ENCODE measurements at places on chromosomes 16 and 17.

GRCh38 chr16:28863929-28864793 lies 518 bp downstream of the SH2B1 start:
- no peaks in the 10 kb centered on the region for H3K27me3 ChIP-seq
- H3K27ac ChIP-seq = 0 out of 2 replicates have a peak overlapping the region, but pooled peaks have one; percentile 78
- DNase-seq = peak; percentile 30
- H3K4me1 ChIP-seq = peaks cover 20% of the 10 kb centered on the region
- peak overlapping the region; percentile 97 for H3K4me3 ChIP-seq
- no peaks in the 10 kb centered on the region for H3K36me3 ChIP-seq

GRCh38 chr17:14295676-14296075 lies 5.2 kb upstream of the HS3ST3B1 start:
- H3K4me3 ChIP-seq = no peak overlapping the region
- peaks cover 24% of the 10 kb centered on the region for H3K4me1 ChIP-seq

DNA sequence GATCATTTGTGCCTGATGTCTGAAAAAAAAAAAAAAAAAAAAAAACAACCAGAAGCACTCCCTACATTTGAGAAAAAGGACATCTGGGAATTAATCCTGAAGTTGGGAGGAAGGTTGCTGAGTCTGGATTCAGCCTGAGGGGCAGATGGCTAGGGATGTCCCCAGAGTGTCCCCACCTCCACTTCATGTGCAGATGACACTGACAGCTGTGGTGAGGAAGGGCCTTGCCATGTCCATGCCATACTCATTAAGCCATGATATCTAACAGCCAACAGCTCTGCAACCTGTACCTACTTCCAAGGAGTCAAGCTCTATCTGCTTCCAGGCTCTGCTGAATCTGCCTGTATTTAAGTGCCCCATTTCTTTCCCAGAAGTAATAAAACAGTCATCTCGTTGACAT lies 356.0 kb downstream of the CA10 start:
- no peak overlapping the region for H3K4me3 ChIP-seq
- no peaks in the 10 kb centered on the region for H3K36me3 ChIP-seq

DNA sequence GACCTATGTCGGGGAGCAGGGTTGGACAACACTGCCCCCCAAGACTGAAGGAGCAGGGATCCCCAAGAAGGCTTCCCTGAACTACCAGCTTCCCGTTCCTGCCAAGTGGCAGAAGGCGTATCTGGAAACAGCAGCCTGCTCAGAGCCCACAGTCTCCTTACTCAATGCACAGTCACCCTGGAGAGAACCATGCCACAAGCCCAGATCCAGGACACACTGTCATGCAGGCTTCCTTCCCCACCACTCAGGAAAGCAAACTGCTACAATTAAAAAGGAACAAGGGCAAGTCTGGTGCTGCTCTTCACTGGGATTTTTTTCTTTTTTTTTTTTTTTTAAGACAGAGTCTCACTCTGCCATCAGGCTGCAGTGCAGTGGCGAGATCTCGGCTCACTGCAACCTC lies 8.2 kb downstream of the WDR45B start:
- peaks cover 7% of the 10 kb centered on the region for H3K36me3 ChIP-seq
- no peak overlapping the region for H3K27ac ChIP-seq
- H3K27me3 ChIP-seq = no peaks in the 10 kb centered on the region
- H3K4me3 ChIP-seq = no peak overlapping the region

DNA sequence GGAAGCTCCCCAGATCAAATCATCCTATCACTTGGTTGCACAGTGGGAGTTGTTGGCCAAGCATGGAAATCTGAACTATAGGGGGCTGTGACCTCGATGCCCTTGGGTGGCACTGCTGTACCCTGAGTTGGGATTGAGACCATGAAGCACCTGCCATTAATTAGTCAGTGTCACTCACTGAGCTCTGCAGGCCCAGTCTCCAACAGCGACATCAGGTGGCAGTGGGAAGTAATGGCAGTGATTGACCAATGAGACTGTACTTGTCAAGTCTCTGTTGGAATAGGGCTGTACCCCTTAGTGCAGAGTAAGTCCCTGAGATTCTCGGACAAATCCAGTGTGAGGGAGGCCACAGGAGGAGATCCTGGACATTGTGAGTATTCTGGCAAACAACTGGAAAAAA lies 118.0 kb upstream of the RPL38 start:
- H3K4me1 ChIP-seq = no peaks in the 10 kb centered on the region
- H3K36me3 ChIP-seq = no peaks in the 10 kb centered on the region
- H3K4me3 ChIP-seq = no peak overlapping the region
- no peak overlapping the region for H3K27ac ChIP-seq
- H3K27me3 ChIP-seq = no peaks in the 10 kb centered on the region

DNA sequence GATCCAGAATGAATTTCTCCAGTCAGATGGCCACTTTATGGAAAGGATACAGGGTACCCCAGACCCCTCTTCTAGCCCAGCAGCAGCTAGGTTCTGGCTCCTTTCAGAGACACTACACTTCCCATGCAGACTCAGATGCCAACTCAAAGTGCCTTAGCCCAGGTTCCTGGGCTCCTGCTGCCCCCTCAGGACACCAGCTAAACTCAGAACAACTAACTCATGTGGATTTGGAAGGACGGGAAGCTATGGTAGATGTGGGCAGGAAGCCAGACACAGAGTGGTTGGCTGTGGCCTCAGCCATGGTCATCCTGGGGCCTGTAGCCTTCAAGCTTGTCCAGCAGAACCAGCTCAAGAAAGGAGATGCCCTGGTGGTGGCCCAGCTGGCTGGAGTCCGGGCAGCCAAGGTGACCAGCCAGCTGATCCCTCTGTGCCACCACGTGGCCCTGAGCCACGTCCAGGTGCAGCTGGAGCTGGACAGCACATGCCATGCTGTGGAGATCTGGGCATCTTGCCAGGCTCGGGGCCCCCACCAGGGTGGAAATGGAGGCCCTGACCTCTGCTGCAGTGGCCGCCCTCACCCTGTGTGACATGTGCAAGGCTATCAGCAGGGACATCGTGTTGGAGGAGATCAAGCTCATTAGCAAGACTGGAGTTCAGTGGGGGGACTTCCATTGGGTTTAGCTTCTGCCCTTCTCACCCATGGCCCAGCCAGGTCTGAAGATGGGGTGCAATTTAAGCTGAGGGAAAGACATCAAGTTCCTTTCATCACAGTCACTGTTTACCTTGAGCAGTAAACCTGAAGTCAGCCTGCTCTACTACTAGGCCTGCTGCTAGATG lies 111.8 kb downstream of the N4BP1 start:
- H3K27ac ChIP-seq = no peak overlapping the region
- H3K4me1 ChIP-seq = no peaks in the 10 kb centered on the region
- no peaks in the 10 kb centered on the region for H3K27me3 ChIP-seq
- no peaks in the 10 kb centered on the region for H3K36me3 ChIP-seq
- H3K4me3 ChIP-seq = no peak overlapping the region

- H3K27ac ChIP-seq = no peak overlapping the region
- peaks cover 7% of the 10 kb centered on the region for H3K4me1 ChIP-seq
- H3K27me3 ChIP-seq = no peaks in the 10 kb centered on the region
- H3K36me3 ChIP-seq = peaks cover 5% of the 10 kb centered on the region
- peak overlapping the region; percentile 71 for H3K4me3 ChIP-seq
These were observed 615 bp downstream of the PHKG2 start for GRCh38 chr16:30748634-30749445.

DNA sequence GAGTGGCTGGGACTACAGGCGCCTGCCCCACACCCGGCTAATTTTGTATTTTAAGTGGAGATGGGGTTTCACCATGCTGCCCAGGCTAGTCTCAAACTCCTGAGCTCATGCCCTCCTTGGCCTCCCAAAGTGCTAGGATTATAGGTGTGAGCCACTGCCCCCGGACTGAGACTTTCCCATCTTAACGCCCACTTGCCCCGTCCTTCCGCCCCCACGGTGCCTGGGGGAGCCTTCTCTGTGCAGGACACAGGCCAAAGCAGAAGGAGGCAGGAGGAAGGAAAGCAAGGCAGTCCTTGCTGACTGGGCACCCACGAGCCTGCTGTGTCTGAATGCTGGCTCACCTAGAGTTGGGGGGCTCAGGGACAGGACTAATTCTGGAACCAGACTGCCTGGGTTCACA lies 17.6 kb upstream of the GNG13 start:
- H3K4me1 ChIP-seq = no peaks in the 10 kb centered on the region
- DNase-seq = no peak
- no peaks in the 10 kb centered on the region for H3K27me3 ChIP-seq
- H3K36me3 ChIP-seq = no peaks in the 10 kb centered on the region
- no peak overlapping the region for H3K4me3 ChIP-seq

DNA sequence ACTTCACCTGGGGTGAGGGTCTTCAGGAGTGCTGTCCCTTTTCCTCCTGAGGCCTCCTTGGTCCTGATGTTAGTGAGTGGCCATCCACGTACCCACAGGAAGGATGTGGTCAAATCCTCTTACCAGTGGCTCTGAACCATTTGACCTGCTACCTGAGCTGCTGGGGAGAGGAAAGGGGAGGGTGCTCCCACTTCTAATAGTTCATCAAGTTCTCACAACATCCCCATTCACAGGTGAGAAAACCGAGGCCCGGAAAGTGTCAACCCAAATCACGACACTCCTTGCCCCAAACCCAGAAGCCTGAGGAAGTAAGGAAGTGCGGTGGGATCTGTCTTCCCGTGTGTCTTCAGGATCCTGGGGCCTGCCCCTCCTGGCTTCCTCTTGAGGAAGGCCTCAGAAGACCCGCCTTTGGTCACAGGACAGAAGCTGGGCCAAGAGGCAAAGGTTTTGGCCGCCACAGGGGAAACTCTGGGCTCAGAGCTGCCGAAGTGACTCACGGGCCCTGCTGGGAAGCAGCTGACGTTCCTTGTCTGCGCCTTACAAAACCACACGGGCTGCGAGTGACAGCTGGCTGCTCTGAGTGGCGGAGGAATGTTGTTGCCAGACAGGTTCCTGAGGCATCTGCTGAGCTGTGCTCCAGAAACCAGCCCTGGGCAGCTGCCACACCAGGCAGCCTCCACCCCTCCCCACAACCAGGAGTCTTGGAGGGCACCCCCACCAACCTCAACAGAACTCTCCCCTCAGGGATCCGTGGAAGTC lies 13.9 kb upstream of the KIFC3 start:
- H3K4me1 ChIP-seq = peaks cover 9% of the 10 kb centered on the region
- no peak overlapping the region for H3K4me3 ChIP-seq
- no peaks in the 10 kb centered on the region for H3K36me3 ChIP-seq
- H3K27me3 ChIP-seq = no peaks in the 10 kb centered on the region

DNA sequence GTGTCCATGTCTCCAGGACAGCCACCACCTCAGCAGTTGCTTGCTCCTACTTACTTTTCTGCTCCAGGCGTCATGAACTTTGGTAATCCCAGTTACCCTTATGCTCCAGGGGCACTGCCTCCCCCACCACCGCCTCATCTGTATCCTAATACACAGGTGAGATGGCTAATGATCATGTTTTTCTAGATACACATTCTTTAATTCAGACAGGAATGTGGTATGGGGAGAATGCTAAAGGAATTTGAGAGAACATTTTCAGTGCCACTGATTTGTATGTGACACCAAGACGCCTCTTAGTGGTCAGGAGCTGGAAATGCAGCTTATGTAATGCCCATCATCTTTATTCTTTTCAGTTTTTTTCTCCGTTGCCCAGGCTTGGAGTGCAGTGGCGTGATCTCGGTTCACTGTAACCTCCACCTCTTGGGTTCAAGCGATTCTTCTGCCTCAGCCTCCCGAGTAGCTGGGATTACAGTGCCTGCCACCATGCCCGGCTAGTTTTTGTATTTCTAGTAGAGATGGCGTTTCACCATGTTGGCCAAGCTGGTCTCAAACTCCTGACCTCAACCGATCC lies 8.9 kb upstream of the RAPGEFL1 start:
- H3K4me3 ChIP-seq = no peak overlapping the region
- H3K36me3 ChIP-seq = peaks cover 44% of the 10 kb centered on the region
- no peaks in the 10 kb centered on the region for H3K27me3 ChIP-seq
- H3K4me1 ChIP-seq = no peaks in the 10 kb centered on the region
- peak; percentile 92 for DNase-seq

DNA sequence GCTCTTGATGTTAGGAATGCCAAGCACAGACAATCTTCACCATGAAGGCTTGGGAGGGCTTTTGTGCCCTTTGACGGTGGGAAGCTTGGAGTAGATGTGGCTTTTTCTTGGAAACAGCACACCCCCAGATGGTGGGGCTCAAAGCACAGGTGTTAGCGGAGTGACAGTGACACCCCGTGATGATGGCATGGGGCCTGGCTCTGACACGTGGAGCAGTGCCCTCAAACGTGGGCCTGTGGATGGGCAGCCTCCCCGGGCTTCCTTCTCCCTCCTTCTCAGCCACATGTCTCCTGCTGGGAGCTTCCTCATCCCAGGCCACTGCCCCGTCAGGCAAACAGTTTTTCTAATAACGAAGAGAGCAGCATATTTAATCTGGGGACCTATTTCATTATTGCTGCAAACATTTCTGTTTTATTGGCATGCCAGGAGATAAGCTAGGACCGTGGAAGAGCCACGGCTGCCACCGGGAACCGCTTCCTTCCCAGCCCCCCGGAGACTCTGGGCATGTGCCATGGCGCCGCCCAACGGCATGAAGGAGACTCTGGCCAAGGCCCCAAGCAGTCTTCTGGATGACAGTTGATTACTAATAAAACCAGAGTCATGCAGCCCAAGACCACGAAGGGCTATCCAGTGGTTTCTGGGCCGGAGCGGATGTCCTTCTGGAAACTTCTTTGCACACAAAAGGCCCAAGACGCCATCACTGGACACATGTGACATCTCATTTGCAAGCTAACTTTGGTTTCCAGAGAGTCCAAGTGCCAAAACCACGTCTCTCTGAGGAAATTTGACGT lies 280.3 kb upstream of the FOXF1 start:
- DNase-seq = no peak
- H3K27ac ChIP-seq = no peak overlapping the region
- H3K4me3 ChIP-seq = no peak overlapping the region
- H3K27me3 ChIP-seq = no peaks in the 10 kb centered on the region
- 0 out of 2 replicates have a peak, but pooled peaks cover 3% of the 10 kb centered on the region for H3K4me1 ChIP-seq

GRCh38 chr17:5843366-5844026 lies 226.7 kb upstream of the WSCD1 start:
- H3K4me1 ChIP-seq = no peaks in the 10 kb centered on the region
- H3K27me3 ChIP-seq = no peaks in the 10 kb centered on the region
- H3K36me3 ChIP-seq = no peaks in the 10 kb centered on the region
- H3K27ac ChIP-seq = no peak overlapping the region
- no peak overlapping the region for H3K4me3 ChIP-seq

Measured in GM23338 (cell line).